Stimulated activated naive CD4-positive, alpha-beta T cell treated with Interleukin-2 at 50 U/mL for 16 hours (primary cell): ENCODE measurements at places on chromosomes 4 and X.

DNA sequence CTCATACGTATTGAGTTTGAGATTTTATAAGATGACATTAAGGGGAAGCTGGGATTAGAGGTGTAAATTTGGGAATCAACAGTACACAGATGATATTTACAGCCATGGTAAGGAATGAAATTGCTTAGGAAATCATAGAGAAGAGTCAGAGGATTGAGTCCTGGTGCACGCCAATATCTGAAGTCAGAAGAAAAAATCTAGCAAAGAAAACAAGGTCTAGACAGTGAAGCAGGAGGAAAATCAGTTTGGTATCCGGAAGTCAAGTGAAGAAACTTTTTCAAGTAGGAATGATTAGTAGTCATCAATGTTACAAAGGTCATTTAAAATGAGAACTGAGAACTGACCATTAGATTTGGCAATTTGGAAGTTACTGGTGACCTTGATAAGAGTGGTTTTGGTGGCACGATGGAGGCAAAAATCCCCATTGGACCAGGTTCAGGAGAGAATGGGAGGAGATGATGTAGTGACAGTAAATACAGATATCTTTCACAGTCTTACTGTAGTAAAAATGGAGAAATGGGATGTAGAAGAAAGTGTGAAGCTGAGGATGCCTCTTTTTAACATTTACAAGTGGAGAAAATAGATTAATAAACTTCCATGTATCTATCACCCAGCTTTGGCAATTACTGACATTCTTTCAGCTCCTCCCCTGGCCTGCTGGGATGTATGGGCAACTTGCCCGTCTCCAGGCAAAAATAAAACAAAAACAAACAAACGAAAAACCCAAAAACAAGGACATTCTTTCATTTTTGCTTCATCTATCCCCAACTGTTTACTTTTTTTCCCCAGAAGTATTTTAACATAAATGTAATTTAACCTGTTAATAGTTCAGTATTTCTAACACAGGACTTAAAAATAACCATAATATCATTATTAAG, 11.4 kb upstream of the GPR34 start:
- no peak for DNase-seq

DNA sequence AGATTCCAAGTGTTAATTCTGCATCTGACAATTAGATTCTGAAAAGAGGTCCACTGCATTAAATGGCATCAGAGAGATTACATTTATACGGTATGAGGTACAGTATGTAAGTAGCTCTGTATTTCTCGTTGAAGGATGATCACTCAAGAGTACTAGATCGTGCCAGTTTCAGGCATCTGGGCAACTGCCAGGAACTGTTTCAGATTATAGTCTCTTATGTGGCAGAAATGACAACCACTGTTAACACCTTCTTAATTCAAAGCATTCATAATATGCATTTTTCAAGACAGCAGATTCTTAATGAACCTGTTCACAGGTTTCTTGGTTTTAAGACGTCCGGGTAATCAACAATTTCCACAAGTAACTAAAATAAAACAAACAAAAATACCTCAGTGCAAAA, 1.6 kb downstream of the ANKRD50 start:
- DNase-seq: no peak

DNA sequence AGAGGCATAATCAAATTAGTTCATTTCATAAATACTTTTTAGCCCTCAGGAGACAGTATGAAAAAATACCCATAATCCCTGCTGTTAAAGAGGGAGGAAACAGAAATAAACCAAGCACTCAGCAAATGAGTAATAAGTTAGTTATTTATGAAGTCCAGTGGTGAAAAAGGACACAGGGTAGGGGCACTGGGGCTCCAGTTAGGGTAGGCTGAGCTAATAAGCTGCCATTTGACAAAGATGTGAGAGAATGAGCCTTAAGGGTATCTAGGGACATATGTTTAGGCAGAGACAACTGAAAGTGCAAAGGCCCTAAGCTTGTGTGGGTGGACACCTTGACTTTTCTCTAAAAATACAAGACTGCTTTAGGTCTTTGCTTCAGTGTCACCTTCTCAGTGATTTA, 94.4 kb downstream of the IL15 start:
- no peak for DNase-seq

GRCh38 chrX:68133181-68133580, 300.1 kb downstream of the OPHN1 start:
- DNase-seq: no peak

DNA sequence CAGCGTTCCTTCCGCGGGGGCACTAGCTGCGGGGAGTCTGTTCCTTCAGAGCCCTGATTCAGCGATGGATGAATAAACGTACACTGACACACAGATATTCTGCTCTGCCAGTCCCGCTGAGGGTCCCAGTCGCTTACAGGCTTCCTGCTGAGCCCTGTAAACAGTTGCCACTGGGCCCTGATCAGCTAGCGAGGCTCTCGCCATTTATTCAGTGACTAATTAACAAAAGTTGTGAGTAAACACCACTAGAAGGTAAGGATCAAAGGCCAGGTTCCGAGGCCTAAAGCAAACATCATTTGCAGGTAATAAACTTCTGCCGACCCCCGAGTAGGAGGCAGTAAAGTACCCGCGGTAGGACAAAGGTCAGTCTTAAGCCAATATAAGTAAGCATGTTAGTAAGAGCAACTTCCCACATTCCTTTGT, 442.6 kb upstream of the GALNT7 start:
- no peak for DNase-seq

DNA sequence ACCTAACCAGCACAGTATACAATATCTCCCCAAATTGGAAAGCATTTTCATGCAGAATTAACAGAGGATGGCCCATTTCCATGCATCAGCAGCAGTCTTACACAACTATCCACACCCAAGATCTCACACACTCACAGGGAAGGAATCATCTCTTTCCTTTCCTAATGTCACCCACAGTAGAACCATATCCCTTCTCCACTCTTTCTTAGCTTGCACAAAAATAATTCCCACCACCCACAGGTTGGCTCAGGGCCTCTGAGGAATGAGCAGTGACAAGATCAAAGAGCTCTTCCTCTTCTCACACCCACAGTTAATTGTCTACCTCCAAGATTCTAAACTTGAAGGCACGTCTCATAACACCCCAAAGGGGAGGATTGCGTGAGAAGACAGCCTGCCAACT, 217.7 kb upstream of the VEGFC start:
- DNase-seq: no peak

GRCh38 chr4:173522160-173522950, 7.7 kb downstream of the HAND2 start:
- DNase-seq: no peak

DNA sequence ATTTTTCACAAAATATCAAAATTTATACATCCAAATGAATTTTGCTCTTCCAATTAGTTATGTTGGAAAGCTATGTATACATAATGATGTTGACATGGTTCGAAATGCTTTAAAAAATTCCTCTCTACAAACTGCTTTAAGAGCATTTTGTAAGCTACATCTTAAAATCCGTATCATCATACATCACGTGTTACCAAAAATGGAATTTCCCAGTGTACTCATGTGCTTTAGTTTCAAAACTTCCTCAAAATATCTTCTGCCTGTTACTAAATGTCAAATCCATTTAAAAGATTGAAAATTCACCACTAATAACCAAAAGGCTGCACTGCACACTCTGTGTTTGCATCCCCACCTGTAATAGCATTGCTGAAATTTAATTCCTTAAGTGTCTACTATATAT, 87.9 kb downstream of the WDFY3 start:
- DNase-seq: no peak

- DNase-seq: no peak
These were observed 970.8 kb upstream of the TENM3 start for GRCh38 chr4:181272422-181272821.

DNA sequence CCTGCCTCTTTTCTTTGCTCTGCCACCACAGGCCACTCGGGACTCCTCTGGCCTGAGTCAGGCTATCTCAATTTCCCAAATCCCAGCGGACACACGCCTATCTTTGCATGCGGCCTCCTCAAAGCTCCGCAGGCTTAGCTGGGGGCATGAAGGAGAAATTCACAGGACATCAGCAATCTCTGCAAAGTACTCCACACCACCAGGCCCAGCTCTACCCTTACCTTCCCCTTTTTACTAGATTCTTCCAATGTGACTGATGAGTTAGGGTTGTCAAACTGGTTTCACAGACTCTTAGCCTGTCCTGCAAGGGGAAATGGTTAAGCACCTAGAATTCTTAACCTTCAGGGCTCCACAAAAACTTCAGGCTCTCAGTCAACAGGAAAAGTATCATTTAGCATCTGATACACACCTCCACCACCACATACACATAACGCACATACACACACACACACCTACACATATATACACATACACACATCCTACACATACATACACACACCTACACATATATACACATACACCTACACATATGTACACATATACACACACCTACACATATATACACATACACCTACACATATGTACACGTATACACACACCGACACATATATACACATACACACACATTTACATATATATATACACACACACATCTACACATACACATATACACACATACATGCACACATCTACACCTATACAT, 349.1 kb downstream of the ANK2 start:
- DNase-seq: no peak

- no peak for DNase-seq
These were observed 14.6 kb downstream of the CLCN3 start for GRCh38 chr4:169634975-169635374.

- DNase-seq: no peak
These were observed 341.2 kb upstream of the FMR1 start for GRCh38 chrX:147570483-147570882.
